Astrocyte (in vitro differentiated cells and primary cell): ENCODE measurements at places on chromosomes 4 and X. TPM values are rescaled to one million over a fixed set of nuclear protein-coding genes. Genes with fewer than 3 reads are reported as not detected.

DNA sequence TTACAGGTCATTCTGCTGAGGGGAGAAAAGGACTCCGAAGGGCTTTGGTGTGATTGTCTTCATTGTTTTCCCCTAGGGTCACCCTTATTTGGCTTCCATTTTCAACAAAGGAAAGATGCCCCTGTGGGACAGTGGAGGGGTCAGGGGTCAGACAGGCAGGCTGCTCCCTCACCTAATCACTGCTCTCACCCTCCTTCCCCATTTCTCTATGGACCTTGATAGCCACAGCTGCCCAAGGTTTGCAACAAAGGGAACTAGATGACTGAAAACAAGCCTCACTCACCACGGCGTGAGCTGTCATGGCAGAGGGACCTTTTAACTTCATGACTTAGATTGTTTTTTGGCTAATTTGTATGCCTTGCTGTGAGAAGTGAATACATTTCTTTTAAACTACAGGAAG, 40.7 kb downstream of the C4orf51 start:
- DNase-seq = no peak

GRCh38 chr4:55757356-55757952, 62.1 kb upstream of the EXOC1L start:
- DNase-seq = no peak

DNA sequence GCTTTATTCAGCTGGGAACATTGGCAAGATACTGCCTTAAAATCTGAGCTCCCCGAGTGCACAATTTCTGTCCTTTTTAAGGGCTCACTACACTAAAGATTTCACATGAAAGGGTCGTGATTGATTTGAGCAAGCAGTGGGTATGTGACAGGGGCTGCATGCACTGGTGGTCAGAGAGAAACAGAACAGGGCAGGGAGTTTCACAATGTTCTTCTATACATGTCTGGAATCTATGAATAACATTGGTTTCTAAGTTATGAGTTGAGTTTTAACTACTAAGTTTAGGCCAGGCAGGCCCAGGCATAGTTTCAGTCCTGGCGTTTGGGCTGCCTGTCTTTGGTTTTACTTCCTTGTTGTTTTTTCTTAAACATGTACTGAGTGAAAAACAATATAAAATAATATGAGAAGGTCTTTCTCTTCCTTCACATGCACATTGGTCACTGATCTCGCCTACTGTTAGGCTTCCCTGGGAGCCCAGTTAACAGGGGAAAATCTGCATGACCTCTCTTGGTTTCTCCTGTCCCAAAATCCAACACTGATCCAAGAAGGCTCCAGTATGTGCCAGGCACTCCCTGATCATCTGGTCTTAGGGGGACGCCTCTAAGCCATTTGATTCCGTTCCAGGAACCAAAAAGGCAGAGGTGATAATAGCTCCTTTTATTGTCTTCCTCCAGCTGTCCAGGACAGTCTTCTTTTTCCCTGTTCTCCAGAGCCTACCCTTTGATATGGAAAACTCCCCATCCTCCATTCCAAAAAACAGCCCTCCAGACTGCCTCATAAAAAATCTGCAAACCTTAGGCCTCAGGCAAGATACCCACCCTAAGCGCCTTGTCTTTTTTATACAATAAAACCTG, at the start of gene UGT2B17:
TSS of gene UGT2B17 (minus strand) at position 51 of the 854 bp plus-strand sequence. CDS start 7,838 bp downstream, outside the sequence.
- no peak for DNase-seq

- DNase-seq = no peak
Measured at GRCh38 chrX:41322821-41323603, 10.9 kb upstream of the DDX3X start.

DNA sequence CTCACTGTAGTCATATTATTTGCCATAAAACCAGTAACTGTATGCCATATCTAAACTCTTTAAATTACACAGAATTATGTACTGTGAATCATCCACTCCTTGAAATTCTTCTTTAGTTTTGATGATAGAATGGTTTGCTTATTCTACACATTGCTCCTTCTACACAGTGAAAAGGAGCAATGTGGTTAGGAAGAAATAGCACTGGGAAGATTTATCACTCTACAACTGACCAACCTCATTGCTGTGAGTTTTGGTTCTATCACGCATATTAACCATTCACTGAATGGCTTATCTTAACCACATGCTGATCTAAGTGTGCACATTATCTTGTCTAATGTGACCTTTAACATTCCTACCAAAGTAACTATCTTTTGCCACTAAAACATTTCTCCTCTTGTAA, 415.7 kb upstream of the NDST4 start:
- peak; percentile 8 for DNase-seq

DNA sequence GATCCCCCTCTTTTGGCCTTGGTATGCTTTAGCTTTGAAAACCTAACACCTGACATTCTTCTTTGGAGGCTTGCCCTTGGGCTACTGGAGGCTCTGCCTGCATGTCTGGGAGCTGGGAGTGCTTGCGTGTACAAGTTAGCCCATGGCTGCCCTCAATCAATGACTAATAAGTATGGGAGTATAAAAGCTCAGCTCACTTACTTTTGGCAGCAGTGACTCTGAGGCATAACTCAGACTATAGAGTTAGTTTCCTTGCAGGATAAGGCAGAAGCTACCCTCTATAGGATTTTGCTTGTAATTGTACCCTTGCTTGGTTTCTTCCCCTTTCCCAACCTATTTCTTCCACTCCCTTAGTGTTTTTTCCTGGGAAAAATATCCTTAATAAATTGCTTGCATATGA, 247.9 kb downstream of the PPP1R2C start:
- peak; percentile 88 for DNase-seq

DNA sequence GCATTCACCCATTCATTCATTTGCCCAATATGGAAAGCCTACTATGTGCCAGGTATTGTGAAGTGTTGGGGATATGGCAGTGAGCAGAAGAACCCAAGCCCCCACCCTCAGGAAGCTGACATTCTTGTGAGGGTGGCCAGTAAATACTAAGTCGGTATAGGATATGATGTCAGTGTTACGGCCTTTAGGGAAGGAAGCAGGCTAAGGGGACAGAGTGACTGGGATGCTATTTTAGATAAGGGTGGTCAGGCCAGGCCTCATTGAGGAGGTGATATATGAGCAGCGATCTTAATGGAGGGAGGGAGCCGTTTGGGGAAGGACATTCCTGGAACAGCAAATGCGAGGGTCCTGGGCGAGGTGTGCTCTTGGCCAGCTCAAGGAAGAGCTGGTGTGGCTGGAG, 2.0 kb downstream of the ATP6AP1 start:
- DNase-seq = no peak

DNA sequence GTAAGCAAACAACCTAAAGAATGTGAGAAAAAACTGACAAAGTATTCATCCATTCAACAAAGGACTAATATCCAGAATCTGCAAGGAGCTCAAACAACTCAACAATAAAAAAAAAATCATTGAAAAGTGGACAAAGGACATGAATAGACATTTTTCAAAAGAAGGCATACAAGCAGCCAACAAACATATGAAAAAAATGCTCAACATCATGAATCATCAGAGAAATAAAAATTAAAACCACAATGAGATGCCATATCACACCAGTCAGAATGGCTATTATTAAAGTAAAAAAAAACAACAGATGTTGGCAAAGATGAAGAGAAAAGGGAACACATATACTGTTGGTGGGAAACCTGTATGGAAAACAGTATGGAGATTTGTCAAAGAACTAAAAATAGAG, 120.7 kb upstream of the ADGRL3 start:
- DNase-seq = peak; percentile 8

Gene SHROOM2
- total RNA-seq = 15.9 and 16.0 TPM in 2 replicates

Gene RTL3
- 0.95 and 1.7 TPM in 2 replicates for total RNA-seq

Gene MBNL3
- 3.5 and 4.1 TPM in 2 replicates for total RNA-seq

Gene SLC25A53
- 5.0 and 5.3 TPM in 2 replicates for total RNA-seq
